Bladder microvascular endothelial cell (primary cell): ENCODE measurements at places on chromosomes 3 and 15. TPM values are rescaled to one million over a fixed set of nuclear protein-coding genes. Genes with fewer than 3 reads are reported as not detected.

Gene ARHGAP11A
- 13.5 and 15.4 TPM in 2 replicates for total RNA-seq

Gene ZNF501
- total RNA-seq: 4.4 and 5.3 TPM in 2 replicates

Gene GXYLT2
- under 0.01 and 0.44 TPM in 2 replicates for total RNA-seq

Gene BHLHE40
- 4.7 and 6.0 TPM in 2 replicates for total RNA-seq

Gene ZNF35
- 9.2 and 15.6 TPM in 2 replicates for total RNA-seq

Gene RTP4
- total RNA-seq: 1.6 and 2.8 TPM in 2 replicates

Gene ENTPD3
- not detected in 2 replicates for total RNA-seq

Gene MYEF2
- 7.0 and 34.7 TPM in 2 replicates for total RNA-seq

Gene GALK2
- total RNA-seq: 45.5 and 46.8 TPM in 2 replicates

Gene DCUN1D1
- total RNA-seq: 13.3 and 32.7 TPM in 2 replicates

Gene GOLGA8O
- 0.16 and 0.63 TPM in 2 replicates for total RNA-seq

Gene CAND2
- total RNA-seq: 2.1 and 2.8 TPM in 2 replicates

Gene FAM98B
- 4.4 and 8.6 TPM in 2 replicates for total RNA-seq

Gene ADAMTS17
- 0.38 TPM in 1 of 2 replicates, not detected in the other for total RNA-seq

Gene WDR5B
- total RNA-seq: 2.1 and 6.9 TPM in 2 replicates

Gene CCR3
- not detected in 2 replicates for total RNA-seq

Gene CFAP20DC
- total RNA-seq: 0.81 and 0.82 TPM in 2 replicates

Gene MST1
- 1.1 and 4.0 TPM in 2 replicates for total RNA-seq

Gene C3orf62
- total RNA-seq: 0.97 and 2.0 TPM in 2 replicates

Gene GOLGA6D
- total RNA-seq: under 0.01 TPM in 1 of 2 replicates, not detected in the other

Gene HCN4
- total RNA-seq: under 0.01 TPM in 1 of 2 replicates, not detected in the other

Gene BRK1
- total RNA-seq: 77.4 and 98.4 TPM in 2 replicates

Gene MAP3K13
- 7.6 and 12.0 TPM in 2 replicates for total RNA-seq

Gene ZNF385D
- 2.3 and 3.2 TPM in 2 replicates for total RNA-seq
